Stimulated activated CD4-positive, alpha-beta T cell treated with anti-CD3 and anti-CD28 coated beads, Interleukin-12 subunit alpha, Interleukin-12 subunit beta, amount 100 ng/mL, for 4 hours (primary cell): ENCODE measurements at places on chromosomes 16 and 17.

DNA sequence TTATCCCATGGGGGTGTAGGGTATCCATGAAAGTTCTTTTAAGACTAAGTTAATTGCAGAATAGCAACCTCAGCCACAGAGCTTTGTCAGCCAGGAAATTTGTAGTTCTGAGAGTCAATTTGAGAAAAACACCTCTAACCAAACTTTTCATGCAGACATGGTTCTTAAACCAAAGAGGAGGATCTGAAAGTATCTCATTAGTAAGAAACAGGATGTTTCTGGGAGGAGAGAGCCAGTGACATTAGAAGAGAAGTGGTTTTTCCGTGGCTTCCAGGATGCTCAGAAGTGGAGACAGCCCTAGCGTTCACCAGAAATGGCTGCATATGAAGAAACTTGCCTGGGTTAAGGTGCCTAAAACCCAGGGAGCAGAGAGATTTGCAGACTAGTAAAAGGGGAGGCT lies 7.9 kb downstream of the GNAO1 start:
- no peak for DNase-seq

DNA sequence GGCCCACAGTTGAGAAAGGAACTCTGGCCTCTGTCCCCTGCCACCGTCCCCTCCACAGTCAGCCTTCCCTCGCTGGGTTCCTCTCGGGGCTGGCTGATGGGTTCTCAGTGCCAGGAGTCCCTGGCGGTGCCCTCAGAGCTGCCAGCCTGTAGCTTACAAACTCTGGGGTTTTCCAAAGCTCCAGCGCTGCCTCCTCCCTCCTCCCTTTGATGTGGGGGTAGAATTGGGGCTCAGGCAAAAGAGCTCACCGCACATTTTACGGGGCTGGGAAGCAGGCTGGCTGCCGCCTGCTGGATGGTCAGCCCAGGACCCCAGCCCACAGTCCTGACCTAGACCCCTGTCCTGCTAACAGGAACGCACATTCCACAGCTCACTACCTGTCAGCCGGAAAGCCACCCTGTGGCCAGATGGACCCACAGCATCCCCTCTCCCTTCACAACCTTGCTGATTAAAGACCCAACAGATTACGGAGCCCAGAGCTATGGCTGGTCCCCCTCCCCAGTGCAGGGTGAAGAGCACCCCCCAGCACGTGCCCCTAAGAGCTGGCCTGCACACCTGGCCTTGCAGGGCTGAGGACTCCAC lies 6.0 kb downstream of the VASN start:
- no peak for DNase-seq

DNA sequence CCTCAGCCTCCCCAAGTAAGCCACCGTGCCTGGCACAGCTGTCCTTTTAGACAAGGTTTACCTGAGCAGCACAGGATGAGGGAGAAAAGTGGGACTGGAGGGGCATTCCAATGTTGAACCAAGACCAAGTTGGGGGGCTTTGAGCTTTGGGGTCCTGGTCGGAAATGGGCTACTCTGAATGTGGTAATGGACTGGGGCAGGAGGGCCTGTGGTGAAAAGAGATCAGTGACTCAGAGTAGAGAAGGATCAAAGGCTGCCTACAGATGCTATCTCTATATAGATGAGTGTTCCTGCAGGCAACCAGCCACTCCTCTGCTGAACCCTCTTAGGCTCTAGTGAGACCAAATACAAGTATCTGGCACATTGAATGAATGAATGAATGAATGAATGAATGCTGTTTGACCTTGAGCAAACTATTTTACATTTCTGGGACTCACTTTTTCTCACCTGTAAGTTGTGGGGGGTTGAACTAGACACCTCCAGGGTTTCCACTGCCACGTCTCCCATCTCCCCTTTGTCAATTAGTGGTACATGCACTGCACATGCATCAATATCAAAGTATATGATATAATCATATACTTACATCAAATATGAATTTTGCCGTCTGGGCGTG lies 26.3 kb upstream of the ETV4 start:
- DNase-seq, result no peak

- DNase-seq, result no peak
Observed at GRCh38 chr17:47254403-47254943, 846 bp downstream of the ITGB3 start.

DNA sequence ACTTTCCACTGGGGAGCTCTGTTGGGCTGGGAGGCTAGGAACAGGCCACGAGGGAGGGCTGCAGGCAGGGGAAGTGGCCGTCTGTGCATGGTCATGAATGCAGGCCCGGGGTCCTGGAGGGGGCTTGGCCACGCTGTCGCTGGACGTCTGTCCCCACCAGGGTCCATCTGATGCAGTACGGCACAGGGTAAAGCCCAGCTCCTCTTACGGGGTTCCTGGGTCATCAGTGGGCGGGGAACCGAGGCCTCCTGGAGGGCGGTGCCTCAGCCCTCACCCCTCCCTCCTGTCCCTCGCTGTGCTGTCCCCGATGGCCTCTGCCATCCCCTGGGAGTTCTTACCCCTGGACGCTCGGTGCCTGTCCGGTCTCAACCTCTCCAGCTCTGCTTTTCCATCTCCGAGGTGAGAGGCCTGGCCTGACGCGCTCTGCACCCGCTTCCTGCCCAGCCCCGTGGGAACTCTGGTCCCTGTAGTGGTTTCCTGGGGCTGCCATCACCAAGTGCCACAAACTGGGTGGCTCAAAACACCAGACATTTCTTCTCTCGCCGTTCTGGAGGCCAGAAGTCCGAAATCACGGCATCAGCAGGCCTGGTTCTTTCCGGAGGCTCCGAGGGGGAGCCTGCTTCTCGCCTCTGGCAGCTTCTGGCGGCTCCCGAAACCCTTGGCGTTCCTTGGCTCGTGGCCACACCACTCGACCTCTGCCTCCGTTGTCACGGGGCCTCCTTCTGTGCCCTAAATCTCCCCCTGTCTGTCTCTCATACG lies 182.8 kb downstream of the SEC14L1 start:
- DNase-seq, result no peak

GRCh38 chr16:55255733-55256282 lies 68.2 kb upstream of the IRX6 start:
- no peak for DNase-seq

DNA sequence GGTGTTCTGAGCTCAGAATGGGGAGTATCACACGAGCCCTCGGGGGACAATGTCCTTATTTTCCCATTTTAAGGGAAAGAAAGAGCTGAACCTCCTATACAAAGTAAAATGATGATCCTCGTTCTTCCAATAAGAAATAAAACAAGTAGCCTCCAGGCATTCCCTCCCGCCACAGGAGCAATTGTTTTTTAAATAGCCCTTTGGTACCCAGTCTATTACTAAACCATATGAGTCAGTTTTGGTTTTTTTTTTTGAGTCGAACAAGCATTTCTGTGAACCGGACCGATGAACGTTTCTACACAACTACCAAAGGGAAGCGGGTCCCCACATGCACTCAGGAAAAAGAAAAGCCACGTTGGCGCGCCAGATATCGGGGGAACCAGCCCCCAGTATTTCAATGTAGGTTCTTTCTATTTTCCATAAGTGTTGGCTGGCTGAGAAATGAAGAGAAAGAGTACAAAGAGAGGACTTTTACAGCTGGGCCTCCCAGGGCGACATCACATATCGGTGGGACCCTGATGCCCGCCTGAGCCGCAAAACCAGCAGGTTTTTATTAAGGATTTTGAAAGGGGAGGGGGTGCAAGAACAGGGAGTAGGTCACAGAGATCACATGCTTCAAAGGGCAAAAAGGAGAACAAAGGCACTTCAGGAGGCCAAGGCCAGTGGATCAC lies 3.8 kb upstream of the DCXR start:
- DNase-seq, result no peak

- DNase-seq, result peak; percentile 22
Observed at GRCh38 chr17:56595831-56596690, 2.6 kb downstream of the NOG start.

GRCh38 chr17:41913798-41914197 lies 5.0 kb downstream of the ACLY start:
- no peak for DNase-seq

DNA sequence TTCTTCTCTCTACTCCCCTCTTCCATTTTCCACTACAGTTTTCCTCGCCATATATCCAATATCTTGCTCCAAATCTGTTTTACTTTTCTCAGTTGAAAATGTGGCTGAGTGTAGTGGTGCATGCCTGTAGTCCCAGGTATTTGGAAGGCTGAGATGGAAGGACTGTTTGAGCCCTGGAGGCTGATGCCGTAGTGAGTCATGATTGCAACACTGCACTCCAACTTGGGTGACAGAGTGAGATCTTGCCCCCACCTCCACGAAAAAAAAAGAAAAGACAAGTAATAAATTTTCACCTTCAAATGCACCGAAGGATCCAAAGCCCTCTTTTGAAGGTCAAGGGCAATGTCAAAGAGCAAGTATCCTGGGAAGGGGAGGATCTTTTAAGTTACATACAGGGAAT lies 592.3 kb downstream of the TMEM114 start:
- DNase-seq, result no peak

DNA sequence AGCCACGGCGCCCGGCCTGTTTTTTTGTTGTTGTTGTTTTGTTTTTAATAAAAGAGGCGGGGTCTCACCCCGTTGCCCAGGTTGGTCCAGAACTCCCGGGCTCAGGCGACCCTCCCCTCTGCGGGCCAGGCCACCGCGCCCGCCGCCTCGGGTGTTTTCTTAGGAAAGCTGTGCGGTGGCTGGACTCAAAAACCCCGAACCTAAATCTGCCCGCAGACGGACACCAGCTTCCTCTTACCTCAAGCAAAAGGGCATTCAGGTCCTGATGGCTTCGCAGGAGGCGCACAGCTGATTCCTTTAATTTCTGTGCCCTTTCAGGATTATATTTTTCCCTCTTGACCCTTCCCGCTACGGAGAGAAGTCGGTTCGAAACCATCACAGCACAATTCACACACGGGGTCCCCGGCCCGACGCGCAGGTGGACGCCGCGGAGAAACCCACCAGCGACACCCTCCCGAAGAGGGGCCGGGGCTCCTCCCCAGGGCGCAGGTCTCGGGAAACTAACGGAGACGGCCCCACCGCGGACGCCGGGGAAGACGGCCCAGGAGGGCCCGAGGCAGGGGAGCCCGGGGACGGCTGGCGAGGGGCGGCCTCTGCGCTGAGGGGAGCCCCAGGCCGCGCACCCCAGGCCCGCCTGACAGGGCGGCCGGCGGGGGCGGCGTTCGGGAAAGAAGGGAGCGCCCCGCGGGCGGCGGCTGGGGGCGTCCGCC lies 653 bp downstream of the FANCA start:
- no peak for DNase-seq

GRCh38 chr17:57234739-57235092 lies 21.6 kb upstream of the MSI2 start:
- DNase-seq, result no peak

DNA sequence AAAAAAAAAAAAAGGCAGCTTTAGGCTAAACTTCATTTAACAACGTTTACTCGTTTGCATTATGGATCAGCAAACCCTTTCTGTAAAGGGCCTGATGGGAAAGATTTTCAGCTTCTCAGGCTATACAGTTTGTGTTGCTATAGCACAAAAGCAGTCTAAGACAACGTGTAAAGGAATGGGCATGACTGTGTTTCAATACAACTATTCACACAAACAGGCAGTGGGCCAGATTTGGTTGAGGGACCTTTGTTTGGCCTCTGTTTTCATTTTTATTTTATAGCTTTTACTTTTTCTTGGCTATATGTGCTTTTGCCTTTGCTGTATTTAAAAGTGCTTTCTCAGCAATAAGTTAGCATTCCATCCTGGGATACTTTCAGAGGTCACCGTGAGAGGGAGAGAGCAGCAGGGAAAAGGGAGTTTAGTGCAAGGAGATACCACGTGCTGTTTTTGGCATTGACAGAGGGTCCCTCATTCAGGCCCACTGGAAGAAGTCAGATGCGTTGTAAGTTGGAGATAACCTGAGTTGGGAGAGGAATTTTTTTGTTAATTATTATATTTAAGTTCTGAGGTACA lies 335.6 kb downstream of the UTP18 start:
- DNase-seq, result no peak

- DNase-seq, result no peak
Observed at GRCh38 chr17:79085154-79085920, 10.7 kb downstream of the ENGASE start.

- no peak for DNase-seq
Observed at GRCh38 chr16:77838597-77839255, 50.4 kb downstream of the VAT1L start.

DNA sequence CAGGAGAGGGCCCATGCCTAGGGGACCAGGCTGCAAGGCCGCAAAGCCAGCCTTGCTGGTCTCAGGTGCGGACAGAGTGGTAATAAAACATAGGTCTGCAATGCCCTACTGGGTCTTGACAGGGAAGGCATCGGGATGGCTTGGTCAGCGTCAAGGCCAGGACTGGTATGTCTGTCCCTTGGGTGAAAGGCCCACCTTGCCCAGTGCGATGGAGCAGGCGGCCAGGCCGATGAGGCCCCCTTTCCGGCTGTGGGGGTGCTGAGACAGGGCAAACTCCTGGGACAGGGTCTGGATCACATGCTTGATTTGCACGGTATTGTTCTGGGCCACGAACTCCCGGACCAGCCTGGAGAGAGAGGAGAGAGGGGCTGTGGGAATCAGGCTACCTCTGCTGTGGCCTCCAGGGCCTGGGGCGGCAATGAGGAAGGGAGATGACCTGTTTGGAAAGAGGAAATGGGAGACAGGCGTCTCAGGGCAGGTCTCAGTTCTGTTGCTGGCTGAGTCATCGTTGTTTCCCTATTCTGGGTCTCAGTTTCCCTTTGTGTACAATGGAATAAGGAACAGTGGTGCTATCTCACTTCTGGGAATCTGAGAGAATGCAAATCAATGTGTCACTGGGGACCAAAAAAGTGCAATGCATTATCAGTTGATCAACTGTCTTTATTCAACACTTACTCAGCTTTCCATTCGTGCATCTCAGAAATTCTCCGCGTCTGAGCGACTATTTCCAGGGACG lies 14.8 kb downstream of the VAC14 start:
- DNase-seq, result no peak

DNA sequence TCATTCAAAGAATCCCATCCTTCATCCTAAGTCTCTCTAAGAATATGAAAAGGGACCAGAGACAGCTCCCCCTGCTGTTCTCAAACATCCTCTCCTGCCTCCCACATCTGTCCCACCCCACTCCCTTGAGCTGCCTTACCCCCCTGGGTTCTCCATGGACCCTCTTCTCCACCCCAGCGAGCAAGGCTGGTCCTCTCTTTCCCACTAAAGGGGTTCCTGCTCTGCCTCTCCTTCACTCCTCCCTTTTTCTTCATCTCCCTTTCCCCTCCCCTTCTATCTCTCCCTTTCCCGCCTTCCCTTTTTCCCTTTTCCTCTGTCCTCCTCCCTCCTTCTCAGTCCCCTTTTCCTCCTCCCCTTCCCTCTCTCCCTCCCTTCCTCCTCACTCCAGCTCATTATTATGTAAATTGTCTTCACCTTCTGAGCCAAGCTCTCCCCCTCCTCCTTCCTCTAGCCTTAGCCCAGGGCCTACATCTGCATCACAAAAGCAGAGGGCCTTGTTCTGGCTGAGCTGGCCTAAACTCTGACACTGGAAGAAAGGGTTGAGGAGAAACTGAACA lies 90.0 kb downstream of the GNAO1 start:
- DNase-seq, result no peak
